Right kidney (tissue), 9 donors: ENCODE measurements at places on chromosomes 11 and 22.

- no peak for DNase-seq
Measured at GRCh38 chr11:68694431-68695297, 10.3 kb downstream of the GAL start.

DNA sequence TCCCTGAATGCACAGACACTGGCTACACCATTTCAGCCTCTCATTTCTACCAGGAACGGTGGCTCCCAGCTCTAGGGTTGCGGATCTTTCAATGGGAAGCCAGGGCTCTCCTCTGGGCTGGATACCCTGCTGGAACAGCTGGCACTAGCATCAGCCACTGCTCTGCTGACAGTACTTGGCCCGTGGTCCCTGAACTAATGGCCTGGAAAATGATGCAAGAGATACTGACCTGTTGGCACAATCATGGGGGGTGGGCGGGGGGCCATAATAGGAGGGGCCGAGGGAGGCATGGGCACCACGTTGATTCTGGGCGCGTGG, 10.7 kb upstream of the TBC1D10A start:
- DNase-seq: no peak

DNA sequence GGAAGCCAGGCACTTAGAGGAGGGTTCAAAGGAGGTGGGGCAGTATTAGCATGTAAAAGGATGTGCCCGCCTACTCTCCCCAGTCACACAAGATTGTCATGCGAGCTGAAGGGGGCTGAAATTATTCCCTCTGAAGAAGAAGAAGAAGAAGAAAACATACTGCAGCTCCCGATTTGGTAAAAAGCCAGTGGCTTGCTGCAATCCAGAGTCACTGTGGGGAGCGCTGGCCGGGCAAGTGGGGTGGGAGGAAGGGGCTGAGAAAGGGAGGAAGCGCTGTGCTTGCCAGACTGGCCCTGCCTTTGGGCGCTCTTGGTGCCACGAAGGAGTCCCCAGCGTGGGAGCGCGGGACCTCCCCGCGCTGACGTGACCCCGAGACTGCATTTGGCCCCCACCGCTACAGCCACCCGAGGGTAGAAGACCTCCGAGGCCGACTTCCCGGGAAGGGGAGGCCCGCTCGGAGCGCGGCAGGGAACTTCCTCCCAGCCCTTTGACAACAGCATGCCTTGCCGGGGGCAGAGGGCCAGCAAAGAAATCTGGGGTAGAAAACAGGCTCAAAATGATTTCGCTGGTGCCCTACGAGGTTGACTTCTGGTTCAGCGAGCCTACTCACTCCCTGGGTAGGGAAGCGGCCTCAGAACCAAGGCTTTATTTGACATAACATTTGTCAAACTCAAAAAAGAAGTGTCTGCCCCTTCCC, 906.3 kb downstream of the DLG2 start:
- DNase-seq: peak; percentile 35

DNA sequence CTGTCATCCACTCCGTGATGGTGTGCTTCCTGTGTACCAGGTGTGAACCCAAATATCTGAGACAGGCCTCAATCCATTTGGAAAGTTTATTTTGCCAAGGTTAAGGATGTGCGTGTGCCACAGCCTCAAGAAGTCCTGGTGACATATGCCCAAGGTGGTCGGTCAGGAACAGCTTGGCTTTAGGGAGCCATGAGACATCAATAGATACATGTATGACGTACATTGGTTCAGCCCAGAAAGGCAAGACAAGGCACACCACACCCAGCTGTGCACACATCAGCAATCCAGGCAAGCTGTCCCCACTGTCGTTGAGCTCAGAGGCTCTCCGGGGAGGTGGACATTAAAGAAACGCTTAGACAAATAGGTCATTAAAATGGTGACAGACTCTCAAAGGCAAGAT, 56.8 kb upstream of the SHANK2 start:
- no peak for DNase-seq

GRCh38 chr11:8705146-8705545, 22.6 kb downstream of the RPL27A start:
- no peak for DNase-seq

DNA sequence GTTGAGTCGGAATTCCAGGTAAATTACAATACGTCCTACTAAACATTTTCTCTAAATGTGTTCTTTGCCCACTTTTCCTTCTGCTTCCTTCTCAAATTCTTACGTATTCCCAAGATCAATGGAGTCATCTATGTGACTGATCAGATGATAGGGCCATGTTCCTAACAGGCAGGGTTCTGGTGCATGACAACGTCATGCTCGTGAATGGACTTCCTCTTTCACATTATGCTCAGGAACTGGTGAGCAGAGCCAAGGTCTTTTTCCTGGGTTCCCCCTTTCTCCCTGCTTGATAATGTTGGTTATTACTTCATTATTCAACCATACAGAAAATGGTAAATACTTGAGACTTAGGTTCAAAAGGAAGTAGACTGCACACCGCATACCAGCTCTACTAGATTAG, 789.4 kb downstream of the OPCML start:
- DNase-seq: no peak

GRCh38 chr11:57249384-57250319, 12.6 kb upstream of the APLNR start:
- DNase-seq: peak; percentile 66

GRCh38 chr11:116610190-116610589, 162.6 kb downstream of the BUD13 start:
- no peak for DNase-seq

- DNase-seq: no peak
Measured at GRCh38 chr11:46337626-46338345, 9.5 kb upstream of the DGKZ start.

GRCh38 chr11:120310870-120311269, 14.2 kb upstream of the TLCD5 start:
- no peak for DNase-seq

- no peak for DNase-seq
Measured at GRCh38 chr11:67638535-67639437, 777 bp downstream of the TBX10 start.

DNA sequence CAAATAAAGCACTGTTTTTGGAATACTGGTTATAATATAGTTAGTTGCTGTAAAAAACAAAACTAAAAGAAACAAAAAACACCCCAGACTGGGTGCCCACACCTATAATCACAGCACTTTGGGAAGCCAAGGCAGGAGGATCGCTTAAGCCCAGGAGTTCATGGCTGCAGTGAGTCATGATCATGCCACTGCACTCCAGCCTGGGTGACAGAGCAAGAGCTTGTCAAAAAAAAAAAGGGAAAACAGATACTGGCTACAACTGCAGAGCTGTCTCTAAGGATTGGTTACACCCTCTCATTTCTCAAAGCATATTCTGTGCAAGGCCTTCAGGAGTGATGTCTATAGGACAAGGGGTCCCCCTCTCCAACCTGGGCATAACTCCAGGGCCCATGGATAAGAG, 14.6 kb upstream of the STK33 start:
- DNase-seq: no peak
